Stimulated activated naive CD4-positive, alpha-beta T cell treated with Interleukin-2 at 50 U/mL for 16 hours (primary cell): ENCODE measurements at places on chromosomes 2 and 18.

DNA sequence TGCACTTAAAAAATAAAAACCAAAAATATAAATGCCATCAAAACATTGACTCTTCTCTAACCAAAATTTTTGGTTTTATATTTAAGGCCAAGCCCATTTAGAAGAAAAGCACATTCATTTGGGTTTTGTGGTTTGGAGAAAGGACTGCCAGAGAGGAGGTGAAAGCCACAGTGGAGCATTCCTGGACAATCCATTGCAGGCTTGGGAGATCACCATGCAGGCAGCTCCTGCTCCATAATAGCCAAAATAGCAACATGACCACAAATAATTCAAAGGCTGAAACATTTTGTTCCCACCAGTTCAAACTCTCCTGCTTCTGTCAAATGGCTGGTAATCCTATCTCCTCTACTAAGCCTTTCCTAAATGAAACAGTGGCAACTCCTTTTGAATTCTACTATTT, 73.5 kb downstream of the GALNT3 start:
- DNase-seq, result no peak

- DNase-seq, result peak; percentile 81
Observed at GRCh38 chr2:234483568-234484251, 13.2 kb downstream of the ARL4C start.

- DNase-seq, result no peak
Observed at GRCh38 chr2:119082821-119083400, 75.6 kb downstream of the C1QL2 start.

GRCh38 chr2:69456950-69457445, 19.8 kb upstream of the NFU1 start:
- DNase-seq, result no peak

GRCh38 chr2:120862201-120863060, 126.8 kb downstream of the GLI2 start:
- DNase-seq, result no peak

DNA sequence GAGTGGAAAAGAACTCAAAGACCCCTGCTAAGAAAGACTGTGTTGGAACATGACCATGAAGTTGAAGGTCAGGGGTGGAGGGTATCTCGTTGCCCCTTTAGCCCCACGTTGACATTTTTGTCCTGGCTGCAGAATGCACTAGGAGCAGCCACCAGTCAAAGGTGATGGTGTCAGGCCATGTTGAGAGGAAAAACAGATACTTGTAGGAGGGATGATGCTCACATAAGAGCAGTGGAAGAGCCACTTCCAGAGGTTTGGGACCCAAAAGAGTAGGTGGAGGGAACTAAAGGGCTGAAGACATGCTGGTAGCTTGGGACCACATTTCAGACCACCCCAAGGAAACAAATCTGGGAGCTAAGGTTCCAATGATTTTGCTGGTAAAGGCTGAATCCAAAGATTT, 159.0 kb downstream of the MYO3B start:
- no peak for DNase-seq

DNA sequence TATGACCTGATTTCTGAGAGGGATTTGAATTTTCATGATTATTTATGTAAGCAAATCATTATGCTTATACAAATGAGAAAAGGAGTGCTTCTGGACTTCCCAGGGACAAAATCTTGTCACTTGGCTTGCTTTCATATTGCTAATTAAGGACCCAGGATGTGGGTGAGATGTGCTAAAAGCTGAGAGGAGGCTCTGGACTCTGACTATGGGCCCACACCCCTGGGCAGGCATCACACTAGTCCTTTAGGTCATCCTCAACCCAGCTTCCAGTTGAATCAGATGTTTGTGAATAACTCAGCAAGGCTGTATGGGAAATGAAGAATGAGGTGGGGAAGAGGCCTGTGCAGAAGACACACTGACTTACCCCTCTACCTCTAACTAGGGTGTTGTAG, 11.9 kb downstream of the IL1B start:
- no peak for DNase-seq

DNA sequence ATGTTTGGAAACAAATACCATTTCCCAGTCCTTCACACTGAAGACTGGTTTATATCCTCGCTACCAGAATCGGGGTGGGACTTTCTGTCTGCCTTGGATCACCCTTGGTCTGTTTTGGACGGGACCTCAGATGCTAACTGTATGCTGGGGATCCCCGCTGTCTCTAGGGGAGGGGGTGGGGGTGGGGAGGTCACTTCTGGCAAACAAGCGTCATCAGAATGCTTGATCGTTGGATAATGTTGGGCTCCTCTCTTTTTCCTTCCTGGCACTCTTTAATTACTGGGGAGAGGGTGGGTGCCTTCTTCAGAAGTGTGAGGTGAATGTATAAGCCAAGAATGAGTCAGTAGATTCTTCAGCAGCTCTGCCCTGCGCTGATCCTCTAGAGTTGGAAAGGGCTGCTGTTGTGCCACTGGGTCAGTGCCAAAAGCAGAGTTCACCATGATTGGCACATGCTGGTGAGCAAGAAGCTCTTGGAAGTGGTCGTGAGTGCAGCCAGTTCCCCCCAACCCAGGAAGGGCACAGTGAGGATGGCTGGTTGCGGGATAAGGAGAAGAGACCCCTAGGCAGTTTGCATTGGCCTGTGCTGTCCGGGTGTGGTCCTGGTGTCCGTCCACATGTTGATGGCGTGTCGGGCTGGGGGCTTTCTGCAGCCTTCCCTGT, 32.2 kb downstream of the DGKD start:
- no peak for DNase-seq

DNA sequence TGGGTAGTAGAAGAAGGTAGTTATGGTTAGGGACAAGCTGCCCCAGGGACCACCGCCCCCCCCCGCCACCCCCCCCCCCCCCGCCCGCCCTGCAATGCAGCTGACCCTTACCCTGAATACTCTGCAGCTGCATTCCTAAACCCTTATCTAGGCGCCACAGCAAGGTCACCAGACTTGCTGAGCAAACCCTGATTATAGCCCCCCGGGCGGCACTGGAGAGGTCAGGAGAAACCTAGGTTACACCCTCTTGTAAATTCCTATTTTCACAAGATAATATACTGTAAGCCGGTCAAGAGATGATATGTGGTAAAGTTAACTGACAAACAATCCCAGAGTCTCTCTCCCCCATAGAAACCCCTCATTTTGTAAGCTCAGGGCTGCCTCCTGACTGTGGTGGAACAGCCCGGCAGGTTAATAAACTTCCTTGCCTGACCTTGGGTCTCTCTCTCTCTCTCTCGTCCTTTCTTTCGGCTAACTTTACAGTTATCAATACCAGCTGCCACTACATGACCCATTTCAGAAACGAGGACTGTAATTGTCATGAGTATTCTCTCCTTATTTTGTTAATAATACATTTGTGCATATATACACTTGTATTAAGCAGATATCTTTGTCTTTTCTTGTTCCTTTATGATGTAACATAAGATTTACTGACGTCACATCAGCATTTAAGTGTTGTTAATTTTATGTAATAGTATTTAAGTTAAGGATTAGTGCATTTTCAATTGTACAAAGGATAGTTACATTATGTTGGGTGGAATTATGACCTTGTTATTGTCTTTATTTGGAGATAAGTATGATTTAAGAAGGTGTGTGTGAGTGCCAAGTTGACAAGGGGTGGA, 22.8 kb upstream of the SMAD4 start:
- no peak for DNase-seq

GRCh38 chr2:67002618-67003371, 394.3 kb upstream of the ETAA1 start:
- DNase-seq, result no peak

DNA sequence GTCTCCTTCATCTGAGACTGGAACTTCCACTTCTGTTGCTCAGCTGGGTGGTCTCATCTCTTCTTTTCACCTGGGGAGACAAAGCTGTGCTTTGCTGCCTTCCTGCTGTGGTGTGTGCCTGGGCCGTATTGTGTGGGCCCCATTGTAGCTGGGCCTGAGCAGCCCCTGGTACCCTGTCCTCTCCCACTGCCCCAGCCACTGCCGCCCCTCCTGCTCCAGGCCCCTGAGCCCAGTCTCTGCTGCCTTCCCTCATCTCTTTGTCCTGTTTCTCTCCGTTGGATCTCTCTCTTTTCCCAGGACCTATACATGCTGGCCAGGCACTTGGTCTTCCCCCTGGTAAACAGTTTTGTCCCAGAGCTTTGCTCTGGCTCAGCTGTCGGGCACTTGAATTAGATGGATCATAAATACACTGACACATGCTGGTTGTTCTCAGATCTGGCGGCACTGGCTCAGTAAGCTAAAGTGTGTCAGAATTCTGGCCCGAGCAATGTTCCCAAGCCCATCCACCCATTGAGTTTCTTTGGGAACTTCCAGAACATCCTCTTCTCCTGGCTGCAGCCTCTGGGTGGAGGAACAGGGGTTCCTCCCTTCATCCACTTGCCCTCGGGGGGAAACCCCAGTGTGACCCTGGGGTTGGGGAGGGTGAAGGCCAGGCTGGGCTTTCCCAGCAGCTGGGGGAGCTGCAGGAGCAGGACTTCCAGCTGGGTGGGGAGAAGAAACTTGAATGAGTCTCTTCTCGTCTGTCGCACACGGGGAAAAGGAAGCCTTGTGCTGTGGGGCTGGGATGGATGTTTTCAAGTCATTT, 99.0 kb downstream of the DGKD start:
- no peak for DNase-seq

DNA sequence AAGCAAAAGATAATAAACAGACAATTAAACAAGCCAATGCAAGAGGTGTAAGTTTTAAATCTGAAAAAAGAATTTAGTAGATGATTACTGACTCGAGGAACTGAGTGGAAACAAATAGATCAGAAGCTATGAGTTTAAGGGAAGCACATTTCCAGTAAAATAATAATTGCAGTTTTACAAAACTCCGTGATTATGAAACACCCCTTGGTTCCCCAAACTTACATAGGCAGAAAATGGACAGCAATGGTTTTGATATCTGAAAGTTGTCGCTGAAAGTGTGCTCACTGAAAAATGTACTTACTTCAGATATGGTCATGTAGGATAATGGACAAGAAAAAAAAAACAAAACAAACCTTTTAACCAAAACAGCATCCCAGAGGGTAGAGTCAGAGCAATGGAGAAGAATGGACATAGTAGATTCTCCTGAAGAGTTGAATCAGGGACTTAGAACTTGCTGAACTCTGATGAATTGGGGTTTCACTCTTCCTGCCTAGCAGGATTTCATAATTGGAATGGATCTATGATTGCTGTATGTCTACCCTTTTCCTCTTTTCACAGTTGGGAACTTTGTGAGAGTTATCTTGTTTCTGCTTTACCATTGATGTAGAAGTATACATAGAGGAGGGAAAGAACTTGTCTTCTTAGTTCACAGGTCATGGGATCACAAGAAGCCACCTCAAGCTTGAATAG, 305.6 kb upstream of the ZEB2 start:
- no peak for DNase-seq

GRCh38 chr2:179764710-179765109, 96.7 kb downstream of the ZNF385B start:
- DNase-seq, result no peak

- no peak for DNase-seq
Observed at GRCh38 chr2:101566632-101567228, 91.8 kb upstream of the RFX8 start.
